Omental fat pad (tissue), 4 donors: ENCODE measurements at places on chromosomes 7 and 10.

DNA sequence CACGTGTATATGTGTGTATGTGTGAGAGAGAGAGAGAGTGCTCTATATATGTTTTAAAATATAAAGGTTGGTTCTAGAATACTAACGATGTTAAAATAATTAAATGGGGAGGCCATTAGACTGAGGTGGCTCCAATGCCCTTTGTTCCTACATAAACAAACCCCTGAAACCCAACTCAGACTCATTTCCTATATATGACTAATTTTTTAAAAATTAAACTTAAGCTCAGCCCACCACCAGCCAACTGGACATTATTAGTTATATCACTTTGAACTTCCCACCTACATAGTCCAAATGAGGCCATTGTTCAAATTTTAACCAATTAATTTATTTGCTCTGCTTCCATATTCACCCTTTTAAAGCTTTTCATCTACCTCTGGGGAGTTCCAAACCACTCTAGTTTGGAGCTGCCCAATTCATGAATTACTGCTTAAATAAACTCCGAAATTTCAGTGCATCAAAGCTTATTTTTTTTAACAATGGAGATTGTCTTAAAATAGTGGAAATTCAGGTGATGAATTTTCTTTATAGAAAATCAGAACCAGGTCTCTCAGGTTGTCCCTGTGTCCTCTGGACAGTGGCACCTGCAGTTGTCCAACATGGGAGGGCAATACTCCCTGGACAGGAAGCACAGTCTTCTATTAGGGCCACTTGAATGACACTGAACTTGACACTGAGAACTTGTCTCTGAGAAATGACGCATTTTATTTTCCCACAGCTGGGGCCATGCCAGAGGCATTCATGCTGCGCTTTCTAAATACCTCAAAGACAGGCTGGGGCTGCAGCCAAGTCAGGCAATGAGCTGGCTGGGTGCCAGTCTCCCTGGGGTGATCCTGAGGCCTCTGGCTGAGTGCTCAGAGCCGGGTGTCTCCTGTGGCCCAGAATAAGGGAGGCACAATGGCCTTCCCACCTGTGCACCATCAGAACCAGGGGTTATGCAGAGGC, 109.5 kb upstream of the TMEM72 start:
- peak; percentile 80 for DNase-seq

DNA sequence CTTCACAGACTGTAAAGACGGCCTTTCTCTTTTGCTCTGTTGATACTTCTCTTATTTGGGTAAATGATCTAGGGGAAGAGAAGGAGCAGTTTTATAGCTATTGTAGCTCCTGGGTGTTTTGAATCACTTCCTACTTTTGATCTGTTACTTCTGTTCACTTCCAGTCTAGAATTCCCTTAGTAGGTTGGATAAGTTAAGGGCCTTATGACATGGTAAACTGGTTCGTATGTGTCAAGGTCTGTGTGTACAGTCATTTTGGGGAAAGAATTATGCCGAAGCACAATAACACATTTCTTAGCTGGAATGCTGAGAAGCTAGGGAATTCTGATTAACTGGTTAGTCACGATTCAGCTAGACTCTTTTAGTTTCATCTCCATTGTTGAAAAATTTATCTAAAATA, 8.1 kb downstream of the DENND10 start:
- DNase-seq: no peak

DNA sequence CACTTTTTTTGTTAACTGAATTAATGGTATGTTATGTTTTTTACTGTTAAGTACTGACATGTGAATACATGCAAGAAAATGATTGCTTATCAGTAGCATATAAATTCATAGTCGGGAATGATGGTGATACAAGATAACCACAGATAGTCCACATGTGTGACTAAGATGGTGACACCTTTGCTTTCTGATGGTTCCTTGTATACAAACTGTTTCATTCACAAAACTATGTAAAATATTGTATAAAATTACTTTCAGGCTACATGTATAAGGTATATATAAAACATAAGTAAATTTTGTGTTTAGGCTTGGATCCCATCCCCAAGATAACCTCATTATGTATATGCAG, 10.0 kb downstream of the CISD1 start:
- DNase-seq: no peak

- DNase-seq: no peak
Observed at GRCh38 chr10:13351340-13351915, 3.3 kb upstream of the SEPHS1 start.

DNA sequence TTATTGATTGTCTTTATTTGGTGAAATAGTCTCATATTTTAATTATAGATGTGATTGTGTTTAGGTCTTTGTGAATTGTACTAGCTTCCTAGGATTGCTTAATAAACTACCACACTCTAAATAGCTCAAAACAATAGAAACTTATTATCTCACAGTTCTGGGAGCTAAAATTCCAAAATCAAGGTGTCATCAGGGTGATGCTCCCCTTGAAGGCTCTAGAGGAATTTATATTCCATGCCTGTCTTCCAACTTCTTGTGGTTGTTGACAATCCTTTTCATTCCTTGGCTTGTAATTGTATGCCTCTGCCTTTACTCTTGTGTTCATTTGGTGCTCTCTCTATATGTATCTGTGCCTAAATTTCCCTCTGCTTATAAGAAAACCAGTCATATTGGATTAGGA, 155.3 kb upstream of the AKR1E2 start:
- no peak for DNase-seq

GRCh38 chr10:48636231-48636630, 31.4 kb upstream of the ARHGAP22 start:
- DNase-seq: no peak

GRCh38 chr10:123836418-123837145, 55.0 kb downstream of the CPXM2 start:
- DNase-seq: no peak

GRCh38 chr10:84548869-84549268, 220.5 kb downstream of the CCSER2 start:
- DNase-seq: no peak

- no peak for DNase-seq
Observed at GRCh38 chr10:82089327-82089726, 214.3 kb downstream of the NRG3 start.

DNA sequence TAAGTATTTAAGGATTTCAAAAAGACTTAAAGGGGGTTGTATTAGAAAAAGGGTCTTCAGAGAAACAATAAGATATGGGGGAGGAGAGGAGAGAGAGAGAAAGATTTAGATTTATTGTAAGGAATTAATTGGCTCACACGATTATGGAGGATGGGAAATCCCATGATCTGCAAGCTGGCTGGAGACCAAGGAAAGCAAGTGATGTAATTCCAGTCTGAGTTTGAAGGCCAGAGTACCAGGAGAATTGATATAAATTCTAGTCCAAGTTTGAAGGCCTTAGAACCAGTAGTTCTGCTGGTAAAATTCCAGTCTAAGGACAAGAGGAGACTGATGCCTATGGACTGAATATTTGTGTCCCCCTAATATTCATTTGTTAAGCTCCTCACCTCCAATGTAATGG, 20.6 kb upstream of the SLC13A1 start:
- DNase-seq: no peak

- no peak for DNase-seq
Observed at GRCh38 chr10:16644146-16644545, 122.5 kb upstream of the C1QL3 start.

- no peak for DNase-seq
Observed at GRCh38 chr7:2280424-2280823, 33.8 kb downstream of the SNX8 start.

GRCh38 chr10:79159141-79159651, 90.4 kb downstream of the ZMIZ1 start:
- no peak for DNase-seq

- no peak for DNase-seq
Observed at GRCh38 chr7:48416327-48416908, 245.2 kb downstream of the ABCA13 start.

GRCh38 chr10:45422207-45422865, 48.3 kb downstream of the ALOX5 start:
- DNase-seq: no peak

DNA sequence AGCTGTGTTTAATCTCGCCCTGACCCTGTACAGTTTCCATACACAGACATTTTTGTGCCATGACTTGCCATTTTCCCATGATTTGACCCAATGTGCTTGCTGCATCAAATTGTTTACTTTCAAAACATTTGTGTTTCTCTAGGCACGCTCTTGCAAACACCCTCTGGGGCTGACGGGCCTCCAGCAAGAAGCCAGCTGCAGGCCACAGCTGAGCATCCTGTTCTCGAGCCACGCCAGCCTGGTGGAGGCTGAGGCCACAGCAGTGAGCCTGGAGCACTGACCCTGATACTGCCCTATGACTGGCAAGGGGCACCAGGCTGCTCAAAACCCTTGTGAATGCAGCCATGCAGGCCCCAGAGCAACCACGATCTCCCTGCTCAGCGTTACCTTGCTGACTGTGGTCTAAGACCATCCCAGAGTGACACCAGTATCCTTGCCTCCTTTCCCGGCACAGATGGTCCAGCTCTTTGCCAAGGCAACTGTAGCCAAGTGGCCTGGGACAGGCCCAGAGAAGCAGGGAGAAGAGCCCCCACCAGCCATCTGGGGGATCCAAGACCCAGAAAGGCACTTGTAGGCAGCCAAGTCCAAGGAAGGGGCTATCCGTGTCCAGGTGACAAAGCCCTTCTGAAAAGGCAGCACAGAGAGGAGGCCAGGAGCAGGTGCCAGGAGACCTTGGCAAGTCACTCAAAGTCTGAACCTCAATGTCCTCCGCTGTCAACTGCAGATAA, 78.5 kb downstream of the OAT start:
- DNase-seq: no peak

GRCh38 chr10:122296363-122297120, 25.4 kb downstream of the BTBD16 start:
- no peak for DNase-seq

DNA sequence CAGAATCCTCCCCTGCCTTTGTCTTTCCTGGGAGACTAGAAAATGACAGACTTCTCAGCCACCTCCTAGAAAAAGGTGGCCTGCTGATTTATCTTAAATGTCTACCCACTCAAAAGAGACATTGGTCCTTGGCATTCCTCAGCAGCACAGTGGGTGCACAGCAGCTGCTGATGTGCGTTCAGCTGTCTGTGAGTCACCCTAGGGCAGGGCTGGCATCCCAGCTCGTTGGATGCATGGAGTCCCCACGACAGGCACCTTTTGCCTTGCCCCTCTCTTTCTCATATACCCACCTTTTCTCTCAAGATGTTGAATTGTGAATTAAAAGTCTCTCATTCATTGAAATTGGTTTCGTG, 113.0 kb downstream of the DOCK1 start:
- DNase-seq: no peak

- DNase-seq: no peak
Observed at GRCh38 chr10:61529208-61529607, 76.0 kb upstream of the TMEM26 start.

DNA sequence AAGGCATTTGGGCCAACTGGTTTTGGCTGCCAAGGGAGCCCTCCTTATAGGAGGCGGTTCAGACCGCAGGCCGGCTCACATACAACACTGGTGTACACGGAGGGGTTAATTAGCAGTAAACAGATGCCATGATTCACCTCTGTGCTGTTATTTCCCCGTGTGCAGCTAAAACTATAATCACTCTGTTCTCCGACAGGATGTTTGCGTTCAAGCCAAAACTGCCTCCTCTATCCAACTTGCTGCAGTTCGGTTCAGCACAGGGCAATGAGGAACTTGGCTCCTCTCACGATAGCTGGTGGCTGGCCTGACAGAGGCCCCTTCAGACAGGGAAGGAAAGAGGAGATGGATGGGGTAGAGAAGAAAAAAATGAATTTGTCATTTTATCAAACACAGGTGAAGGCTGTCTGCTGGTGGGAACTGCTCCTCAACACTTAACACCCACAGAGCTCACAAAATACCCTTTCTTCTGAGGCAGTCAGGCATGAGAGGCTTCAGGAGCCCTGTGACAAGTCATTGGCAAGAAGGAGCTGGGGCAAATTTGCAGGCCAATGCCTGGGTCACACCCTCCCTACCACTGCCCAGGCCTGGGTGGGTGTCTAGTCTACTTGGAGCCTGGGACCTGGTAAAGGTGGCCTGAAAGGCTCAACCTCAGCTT, 24.0 kb downstream of the KCNMA1 start:
- DNase-seq: no peak

- no peak for DNase-seq
Observed at GRCh38 chr10:97047788-97048187, 138.0 kb downstream of the SLIT1 start.

DNA sequence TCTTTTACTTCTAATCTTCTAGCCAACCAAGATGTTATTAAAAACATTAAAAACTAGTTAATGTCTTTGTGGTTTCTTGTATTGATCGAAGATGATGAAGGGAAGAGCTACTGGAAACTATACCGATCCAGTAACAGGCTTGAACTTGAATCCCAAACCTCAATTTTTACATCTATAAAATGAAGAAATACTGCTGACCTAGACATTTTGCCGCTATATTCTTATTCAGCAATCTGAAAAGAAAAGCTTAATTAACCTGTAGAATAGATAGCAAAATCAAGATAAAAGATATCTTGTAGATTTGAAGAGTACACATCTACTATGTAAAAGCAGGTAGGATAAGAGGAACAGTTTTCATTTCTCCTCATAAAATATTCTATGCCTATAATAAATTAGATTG, 326.1 kb upstream of the LRRN3 start:
- DNase-seq: no peak

GRCh38 chr10:69996611-69997010, 56.0 kb upstream of the MACROH2A2 start:
- DNase-seq: no peak

DNA sequence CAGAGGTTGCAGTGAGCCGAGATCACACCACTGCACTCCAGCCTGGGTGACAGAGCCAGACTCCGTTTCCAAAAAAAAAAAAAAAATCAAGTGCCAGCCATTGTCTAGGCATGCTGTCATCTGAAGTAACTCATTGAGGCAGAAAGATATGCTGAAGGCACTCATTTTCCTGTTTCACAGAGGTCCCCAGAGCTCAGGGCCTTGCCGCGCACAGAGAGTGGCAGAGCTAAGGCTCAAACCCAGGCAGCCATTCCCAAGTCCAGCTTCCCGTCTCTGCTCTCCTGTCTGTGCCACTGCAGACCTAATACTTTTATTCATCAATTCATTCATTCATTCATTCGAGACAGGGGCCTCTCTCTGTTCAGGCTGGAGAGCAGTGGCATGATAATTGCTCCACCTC, 3.5 kb downstream of the GRIFIN start:
- DNase-seq: no peak

GRCh38 chr7:105296491-105296890, 92.2 kb downstream of the SRPK2 start:
- DNase-seq: no peak

DNA sequence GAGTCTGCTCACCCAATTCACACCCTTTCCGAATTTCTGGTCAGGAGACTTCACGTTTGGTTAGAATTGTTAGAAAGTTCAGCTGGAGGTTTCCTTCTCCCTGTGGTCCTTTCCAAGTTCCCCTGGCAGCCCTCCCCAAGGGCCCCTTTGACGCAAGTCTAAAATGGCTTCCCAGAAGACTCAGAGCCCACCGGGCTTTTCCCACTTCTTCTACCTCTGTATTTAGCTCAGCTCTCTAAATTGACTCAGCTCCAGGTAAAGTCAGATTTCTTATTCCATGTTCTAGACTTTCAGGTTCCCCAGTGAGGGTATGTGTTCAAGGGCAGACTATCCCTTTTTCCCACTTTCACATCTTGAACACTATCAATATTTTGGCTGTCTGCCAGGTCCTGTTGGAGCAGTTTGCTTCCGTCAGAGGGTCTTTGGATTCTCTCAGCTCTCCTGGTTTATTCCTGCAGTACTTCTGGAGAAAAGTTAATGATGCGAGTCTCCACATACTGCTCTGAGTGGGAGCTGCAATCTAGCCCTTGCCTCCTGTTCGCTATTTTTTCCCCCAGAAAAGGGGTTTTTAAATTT, 53.1 kb upstream of the ZNF273 start:
- no peak for DNase-seq
